Stimulated activated memory B cell treated with anti-CD40 and anti-IgM and Interleukin-4, amounts not matched to agents 10 μg/mL and 1 μg/mL and 100 μg/mL, for 72 hours (primary cell): ENCODE measurements at places on chromosomes 5 and 9.
A peak's percentile ranks its signal among the peaks of the same experiment; 100 is the strongest.

GRCh38 chr5:44632344-44632743 is 176.4 kb upstream of the MRPS30 start:
- ATAC-seq, result no peak

- peak; percentile 51 for ATAC-seq
Measured at GRCh38 chr9:33452828-33453271, 5.5 kb upstream of the AQP3 start.

DNA sequence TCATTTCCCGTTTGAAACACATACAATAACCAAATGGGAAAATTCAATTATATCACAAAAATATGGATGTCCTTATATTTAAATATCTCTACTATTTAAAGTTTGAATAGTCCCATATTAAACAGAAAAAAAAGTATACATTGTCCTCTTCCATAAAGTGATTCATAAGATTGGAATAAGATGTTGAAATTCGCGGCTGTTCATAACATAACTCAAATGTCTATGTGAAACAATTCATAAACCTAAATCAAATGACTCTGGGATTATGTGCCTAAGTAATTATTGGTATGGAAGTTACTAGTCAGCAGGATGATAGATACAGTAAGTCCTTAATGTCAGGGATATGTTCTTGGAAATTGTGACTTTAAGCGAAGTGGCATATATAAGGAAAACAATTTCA is 3.9 kb upstream of the EFNA5 start:
- no peak for ATAC-seq

DNA sequence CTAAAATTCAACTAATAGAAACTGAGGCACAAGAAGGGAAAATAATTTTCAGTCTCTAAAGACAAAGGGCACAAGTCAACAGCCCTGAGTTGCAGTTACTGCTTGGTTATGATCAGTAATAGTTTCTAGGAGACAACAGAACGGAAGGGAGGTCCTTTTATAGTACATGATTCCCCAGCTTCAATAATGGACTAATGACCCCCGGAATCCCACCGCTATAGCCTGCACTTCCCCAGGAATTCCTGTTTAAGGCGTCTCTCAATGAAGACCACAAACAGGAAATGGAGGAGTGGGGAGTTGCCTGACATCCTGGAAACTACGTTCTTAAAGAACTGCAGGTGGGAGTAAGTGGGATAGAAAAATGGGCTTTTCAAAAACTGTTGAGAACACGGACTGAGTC is 60.6 kb downstream of the DIAPH1 start:
- no peak for ATAC-seq

DNA sequence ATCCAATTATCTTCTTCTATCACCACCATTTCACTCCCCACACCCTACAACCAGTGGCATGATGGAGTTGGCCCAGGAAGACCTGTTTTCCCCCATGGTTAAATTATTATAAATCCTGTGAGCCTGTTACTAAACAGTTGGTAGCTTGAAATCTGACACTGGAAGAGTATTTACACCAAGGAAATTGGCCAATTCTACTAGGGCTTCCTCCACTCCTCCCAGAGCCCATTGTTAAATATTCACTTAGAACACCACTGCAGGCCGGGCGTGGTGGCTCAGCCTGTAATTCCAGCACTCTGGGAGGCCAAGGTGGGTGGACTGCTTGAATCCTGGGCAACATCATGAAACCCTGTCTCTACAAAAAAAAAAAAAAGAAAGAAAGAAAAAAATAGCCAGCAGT is 32.4 kb upstream of the CKS2 start:
- ATAC-seq, result no peak

DNA sequence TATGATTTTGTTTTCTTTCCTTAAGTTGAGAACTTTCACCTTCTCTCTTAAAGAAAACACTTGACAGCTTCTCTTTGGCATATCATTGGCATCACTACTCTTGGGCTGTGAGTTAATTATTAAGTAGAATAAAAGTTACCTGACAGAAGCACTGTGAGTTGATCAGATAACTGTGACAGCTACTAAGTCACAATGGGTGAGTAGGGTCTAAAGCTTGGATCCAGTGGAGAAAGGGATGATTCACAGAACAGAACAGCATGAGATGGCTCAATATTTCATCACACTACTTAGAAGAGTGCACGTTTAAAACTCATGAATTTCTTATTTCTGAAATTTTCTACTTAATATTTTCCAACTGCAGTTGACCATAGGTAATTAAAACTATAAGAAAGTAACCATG is 268.5 kb upstream of the NMUR2 start:
- ATAC-seq, result no peak

GRCh38 chr5:57698802-57699201 is 216.2 kb upstream of the ACTBL2 start:
- ATAC-seq, result no peak

DNA sequence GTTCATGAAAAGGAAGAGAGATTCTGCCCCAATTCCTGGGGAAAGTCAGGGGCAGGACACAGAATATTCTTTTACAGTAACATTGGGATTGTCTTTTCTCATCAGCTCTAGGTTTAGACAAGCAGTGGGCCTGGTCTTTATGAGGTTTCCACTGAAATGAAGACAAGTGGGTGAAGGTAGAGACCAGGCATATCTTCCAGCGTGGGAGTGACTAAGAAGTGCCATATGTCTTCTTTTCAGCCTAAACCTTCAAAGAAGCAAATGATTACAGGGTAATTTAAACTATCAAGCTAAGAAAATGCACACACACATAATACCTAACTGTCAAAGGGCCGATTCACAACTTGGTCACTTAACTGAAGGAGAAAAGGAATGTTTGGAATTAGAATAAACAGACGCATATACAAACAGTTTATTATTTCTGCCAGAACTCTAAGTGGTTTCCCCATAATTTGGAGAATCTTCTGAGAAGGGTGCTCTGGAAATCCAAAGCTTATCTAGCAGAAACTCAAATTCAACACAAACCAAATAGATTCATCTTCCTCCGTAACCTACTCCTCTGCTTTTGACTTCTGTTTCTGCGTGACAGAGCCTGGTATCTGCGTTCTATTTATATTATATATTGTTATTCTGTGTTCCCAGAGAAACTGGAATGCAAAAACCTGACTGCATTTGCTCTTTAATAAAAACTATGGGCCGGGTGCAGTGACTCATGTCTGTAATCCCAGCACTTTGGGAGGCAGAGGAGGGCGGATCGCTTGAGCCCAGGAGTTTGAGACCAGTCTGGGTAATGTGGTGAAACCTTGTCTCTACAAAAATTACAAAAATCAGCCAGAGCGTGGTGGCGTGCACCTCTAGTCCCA is 22.0 kb upstream of the TEK start:
- ATAC-seq, result no peak

DNA sequence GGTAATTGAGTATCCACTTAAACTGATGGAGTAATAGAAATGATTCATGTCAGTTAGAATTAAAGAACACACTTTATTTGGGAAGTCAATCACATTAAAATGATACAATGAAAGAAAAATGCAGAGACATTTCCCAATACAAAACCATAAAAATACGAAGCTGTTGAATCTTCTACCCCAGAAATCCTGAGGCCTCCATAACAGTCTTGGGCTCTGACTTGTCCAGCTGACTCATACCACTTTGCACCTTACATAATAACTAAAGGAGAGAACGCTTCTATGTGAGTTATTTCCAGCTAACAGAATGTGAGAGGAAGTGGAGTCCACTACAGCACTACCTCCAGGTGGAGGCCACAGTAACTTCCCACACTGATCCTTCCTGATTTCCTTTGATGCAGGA is 305.0 kb downstream of the MRPS30 start:
- ATAC-seq, result no peak

DNA sequence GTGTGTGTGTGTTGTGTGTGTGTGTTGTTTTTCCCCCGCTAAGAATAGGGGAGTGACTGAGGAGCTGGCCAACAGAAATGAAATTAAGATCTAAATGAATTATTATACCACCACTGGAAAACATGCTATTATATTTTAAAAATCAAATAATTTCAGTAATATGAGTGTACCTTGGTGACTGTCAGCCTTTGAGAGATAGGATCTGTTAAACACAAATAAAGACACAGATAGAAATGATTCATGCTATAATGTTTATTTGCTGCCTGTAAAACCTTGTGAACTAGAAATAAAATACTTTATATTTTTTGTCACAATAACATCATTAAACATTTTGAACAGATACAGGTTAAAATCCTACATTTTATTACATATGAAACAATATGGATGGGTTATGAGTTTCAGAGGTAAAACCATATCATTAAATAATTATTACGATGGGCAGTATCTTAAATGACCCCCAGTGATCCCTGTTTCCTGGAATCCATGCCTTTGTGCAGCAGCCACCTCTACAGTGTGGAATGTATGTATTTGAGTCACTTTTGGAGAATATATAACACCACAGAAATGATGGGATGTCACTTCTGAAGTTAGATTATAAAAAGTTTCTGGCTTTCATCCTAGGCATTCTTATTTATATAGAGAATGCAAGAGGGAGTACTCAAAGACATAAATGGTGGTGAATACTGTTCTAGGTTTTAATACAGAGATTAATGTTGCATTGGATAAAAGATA is 617.2 kb downstream of the CDH18 start:
- ATAC-seq, result no peak

DNA sequence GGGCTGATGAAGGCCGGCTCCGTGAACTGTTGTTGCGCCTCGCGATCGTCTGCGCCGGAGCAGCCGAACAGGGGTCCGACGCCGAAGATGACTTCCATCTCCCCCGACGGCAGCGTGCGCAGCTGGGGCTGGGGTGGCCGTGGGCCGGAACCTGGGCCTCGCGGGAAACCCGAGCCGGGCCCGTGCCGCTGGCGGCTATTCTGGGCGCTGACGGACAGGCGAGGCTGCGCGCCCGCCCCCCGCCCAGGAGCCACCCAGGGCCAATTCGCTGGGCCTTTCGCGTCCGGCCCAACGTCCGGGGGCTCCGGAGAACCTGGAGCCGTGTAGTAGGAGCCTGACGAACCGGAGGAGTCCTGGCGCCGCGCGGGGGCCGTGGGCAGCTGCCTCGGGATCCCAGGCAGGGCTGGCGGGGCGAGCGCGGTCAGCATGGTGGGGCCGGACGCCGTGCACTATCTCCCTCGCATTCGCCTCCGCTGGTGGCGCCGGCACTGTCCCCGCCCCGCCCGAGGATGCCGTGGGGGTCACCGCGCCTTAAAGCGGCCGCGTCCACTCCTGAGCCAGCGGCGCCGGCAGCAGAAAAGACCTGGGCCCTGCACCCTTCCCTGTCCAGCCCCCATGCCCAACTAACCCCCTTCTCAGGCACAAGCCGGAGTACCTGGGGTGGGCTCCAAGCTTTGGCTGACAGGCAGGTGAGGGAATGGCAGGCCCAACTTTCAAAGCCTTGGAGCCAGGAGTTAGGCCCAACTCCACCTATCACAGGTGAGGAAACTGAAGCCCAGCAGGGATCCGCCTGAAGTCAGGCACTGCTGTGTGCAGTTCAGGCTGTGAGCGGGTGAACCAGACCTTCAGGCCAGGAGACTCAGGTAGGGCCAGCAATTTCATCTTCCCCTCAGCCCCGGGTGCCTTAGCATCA is at the start of gene PROB1:
TSS of gene PROB1 (minus strand) at position 451 of the 913 bp plus-strand sequence. CDS start at position 428, 23 bp downstream.
- ATAC-seq, result no peak

GRCh38 chr5:2029206-2029605 is 146.5 kb upstream of the IRX4 start:
- no peak for ATAC-seq

- no peak for ATAC-seq
Measured at GRCh38 chr5:116881921-116882531, 307.4 kb upstream of the SEMA6A start.

GRCh38 chr5:26239588-26239987 is 798.8 kb downstream of the CDH9 start:
- ATAC-seq, result no peak

DNA sequence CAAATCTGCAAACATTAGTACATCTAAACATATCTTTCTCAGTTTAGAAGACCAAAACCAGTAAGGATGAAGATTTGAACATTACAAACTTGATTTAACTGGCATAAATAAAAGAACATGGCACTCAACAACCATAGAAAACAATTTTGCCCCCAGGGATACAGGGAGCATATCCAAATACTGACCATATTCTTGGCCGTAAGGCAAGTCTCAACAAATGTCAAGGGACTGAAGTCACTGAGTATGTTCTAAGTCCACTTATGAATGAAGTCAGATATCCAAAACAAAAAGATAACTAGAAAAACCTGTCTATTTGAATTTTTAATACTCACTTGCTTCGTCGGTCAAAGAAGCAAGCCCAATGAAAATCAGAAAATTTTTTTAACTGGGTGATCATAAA is 14.1 kb downstream of the FEM1C start:
- no peak for ATAC-seq

DNA sequence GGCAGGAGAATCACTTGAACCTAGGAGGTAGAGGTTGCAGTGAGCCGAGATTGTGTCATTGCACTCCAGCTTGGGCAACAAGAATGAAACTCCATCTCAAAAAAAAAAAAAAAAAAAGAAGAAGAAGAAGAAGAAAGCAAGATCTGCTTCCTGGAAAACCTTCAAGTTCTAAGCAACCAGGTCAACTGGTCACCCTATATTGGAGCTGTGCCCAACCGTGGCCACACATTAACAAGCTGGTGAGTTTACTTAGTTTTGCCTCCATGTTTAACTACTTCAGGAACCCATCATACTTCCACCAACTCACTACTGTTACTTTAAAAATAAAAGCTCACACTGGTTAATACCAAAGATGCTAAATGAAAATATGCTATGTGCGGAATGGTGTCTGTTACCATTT is 12.3 kb upstream of the SKP1 start:
- no peak for ATAC-seq

GRCh38 chr5:18113721-18114120 is 479.5 kb downstream of the TAF11L14 start:
- ATAC-seq, result no peak
